Daoy (cell line): ENCODE measurements at places on chromosomes 16 and 17. TPM values are rescaled to one million over a fixed set of nuclear protein-coding genes. Genes with fewer than 3 reads are reported as not detected.

Gene SLC38A8
- total RNA-seq: not detected in 2 replicates

- DNase-seq: no peak
Measured at GRCh38 chr16:86971251-86971650, 345.9 kb downstream of the C16orf95 start.

GRCh38 chr16:4537376-4538343, 913 bp downstream of the CDIP1 start:
- DNase-seq: peak; percentile 12

Gene PCGF2
- 3.3 and 3.5 TPM in 2 replicates for total RNA-seq

Gene ALOX12
- not detected in 2 replicates for total RNA-seq

Gene PLLP
- 0.06 and 0.63 TPM in 2 replicates for total RNA-seq

DNA sequence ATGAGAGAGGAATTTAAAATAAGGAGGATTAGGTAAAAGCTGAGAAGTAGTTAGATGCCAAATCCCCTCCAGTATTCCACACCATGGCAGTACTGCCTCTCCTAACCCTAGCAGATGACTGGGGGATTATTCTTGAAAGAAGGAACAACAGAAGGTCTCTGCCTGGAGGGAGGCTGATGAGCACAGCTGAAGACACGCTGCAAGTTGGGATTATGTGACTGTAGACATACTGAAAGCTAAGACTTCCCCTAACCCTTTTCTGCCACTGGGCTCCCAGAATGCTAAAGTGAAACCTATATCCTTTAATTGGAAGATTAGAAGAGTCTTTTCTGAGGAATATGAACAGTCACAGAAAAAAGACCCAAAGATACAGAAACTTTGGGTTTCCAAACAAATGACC, 27.7 kb upstream of the SLC46A1 start:
- no peak for DNase-seq

Gene PLXDC1
- total RNA-seq: 0.11 TPM in 1 of 2 replicates, not detected in the other

Gene CEMP1
- not detected in 2 replicates for total RNA-seq

DNA sequence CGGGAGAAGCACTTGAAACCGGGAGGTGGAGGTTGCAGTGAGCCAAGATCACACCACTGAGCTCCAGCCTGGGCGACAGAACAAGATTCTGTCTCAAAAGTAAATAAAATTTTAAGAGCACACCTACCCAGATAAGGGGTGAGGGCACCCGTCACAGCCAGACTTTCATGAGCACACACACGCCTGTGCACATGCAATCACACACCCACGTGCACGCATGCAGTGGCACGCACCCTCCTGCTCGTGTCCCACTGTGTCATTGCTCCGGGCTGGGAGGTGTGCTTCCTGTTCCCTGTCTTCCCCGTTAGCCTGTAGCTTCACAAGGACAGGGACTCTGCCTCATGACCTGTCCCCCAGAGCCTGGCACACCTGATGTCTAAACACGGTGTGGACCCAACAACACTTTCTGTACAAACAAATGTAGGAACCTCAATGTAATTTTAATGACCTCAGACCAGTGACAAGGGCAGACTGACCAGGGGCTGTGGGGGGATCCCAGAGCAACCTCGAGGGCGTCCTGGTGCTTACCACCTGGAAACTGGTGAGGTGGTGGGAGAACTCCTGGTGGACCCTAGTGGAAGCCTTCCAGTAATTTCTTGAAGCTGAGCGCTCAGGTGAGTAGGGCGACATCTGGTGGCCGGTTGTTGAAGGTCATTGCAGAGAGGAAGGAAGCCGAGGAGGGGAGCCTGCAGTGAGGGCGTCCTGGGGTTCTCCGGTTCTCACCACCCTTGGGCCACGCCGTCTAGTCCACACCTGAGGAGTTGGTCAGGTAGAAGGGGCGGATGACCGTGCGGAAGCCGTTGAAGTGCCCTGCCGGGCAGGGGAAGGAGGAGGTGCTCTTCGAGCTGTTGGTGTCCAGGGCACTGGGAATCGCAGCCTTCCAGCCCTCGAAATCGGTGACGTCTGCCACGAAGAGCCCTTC, 8.6 kb downstream of the LGALS3BP start:
- peak; percentile 84 for DNase-seq

- peak; percentile 65 for DNase-seq
Measured at GRCh38 chr16:49620869-49621240, 235.1 kb downstream of the ZNF423 start.

GRCh38 chr16:4313563-4314531, 2.0 kb upstream of the GLIS2 start:
- DNase-seq: peak; percentile 46

DNA sequence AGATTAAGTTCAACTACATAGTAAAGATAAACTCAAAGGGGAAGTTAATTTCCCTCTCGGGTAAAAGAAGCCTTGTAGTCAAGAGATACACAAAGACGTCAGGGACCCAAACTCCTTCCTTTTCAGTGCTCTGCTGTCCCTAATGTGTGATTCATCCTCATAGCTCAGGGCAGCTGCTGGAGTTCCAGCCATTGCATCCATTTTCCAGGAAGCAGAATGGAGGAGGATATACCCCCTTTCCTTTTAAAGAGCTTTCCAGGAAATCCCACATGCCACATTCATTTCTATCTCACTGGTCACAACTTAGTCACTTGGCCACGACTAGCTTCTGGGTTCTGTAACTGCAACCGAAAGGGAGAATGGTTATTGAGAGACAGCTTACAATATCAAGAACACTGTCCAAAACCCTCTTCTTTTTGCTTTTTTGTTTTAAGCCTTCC, 95.3 kb downstream of the SOCS1 start:
- DNase-seq: no peak

- DNase-seq: no peak
Measured at GRCh38 chr16:55126456-55126855, 195.8 kb downstream of the IRX5 start.

DNA sequence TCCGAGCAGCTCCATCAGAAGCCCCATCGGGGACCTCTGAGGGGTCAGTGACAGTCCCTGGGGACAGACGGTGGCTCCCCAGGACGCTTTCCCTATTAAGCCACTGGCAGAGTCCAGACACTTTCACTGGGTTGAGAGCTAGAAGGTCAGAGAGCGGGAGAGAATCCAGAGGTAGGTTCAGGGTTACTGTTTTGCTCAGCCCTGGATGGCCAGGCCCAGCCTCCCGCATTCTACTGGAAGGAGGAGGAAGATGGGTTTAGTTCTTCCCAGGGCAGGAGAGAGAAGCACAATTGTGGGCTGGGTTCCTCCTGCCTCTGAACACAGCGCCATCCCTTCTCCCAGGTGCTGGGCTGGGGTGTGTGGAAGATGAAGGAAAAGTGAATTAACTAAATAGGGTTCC, 452.8 kb downstream of the SLC39A11 start:
- DNase-seq: no peak

Gene CSH2
- not detected in 2 replicates for total RNA-seq

- peak; percentile 57 for DNase-seq
Measured at GRCh38 chr16:84277244-84277823, 17.3 kb upstream of the WFDC1 start.

Gene NEK8
- 2.9 and 10.2 TPM in 2 replicates for total RNA-seq

DNA sequence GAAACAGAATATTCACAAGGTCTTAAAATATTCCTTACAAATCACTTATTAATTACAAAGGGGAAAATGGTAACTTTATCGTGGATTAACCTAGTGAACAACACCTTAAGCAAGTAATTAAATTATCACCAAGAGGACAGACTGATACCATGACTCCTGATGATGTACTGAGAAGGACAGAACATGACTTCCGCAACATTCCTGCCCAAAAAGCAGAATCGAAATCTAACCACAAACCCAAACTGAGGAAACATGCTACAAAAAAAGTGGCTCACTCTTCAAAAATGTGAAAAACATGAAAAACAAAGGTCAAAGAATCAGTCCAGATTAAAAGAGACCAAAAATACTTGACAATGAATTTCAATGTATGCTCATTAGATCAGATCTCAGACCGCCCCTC, 151.5 kb downstream of the AATF start:
- DNase-seq: no peak

DNA sequence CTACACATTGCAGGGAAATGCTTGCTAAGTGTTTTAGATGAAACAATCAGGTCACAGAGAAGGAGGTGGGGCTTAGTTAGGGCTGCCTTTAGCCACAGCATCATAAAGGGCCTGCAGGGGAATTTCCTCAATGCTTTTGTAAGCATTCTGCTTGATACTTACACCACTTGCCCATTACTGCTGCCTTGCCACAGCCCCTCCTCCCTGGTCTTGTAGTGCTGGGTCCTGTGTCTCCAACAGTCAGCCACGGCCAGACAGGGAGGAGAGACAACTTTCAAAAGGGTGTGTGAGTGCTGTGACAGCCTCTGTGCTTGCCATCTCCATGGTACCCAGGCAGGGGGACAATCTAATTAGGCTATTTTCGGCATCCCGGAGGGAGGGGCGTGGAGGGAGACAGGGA, 111.2 kb downstream of the SHISA9 start:
- no peak for DNase-seq

GRCh38 chr16:24540602-24541210, 1.3 kb downstream of the RBBP6 start:
- DNase-seq: no peak

DNA sequence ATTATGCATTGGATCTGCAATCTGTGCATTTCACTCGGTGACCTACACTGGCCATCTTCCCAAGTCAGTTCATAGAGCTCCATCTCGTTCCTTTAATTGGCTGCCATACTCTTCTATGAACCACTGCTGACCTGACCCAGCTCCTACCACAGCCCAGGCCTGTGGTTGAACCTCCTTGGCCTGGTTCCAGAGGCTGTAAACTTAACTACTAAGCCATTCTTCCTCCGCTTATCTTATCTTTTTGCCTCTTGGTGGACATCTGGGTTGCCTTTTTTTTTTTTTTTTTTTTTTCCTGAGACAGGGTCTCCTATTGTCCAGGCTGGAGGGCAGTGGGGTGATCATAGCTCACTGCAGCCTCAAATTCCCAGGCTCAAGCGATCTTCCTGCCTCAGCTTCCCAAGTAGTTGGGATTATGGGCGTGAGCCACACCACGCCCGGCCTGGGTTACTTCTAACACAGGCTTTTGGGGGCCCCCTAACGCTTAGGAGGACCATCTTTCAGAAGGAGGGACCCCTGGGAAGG, 18.3 kb downstream of the COQ7 start:
- peak; percentile 49 for DNase-seq

GRCh38 chr16:84453061-84453752, 51.3 kb downstream of the MEAK7 start:
- DNase-seq: no peak

GRCh38 chr17:7435676-7436555, 681 bp downstream of the TMEM102 start:
- DNase-seq: peak; percentile 70

- DNase-seq: no peak
Measured at GRCh38 chr17:28514561-28515002, 8.4 kb downstream of the FOXN1 start.

DNA sequence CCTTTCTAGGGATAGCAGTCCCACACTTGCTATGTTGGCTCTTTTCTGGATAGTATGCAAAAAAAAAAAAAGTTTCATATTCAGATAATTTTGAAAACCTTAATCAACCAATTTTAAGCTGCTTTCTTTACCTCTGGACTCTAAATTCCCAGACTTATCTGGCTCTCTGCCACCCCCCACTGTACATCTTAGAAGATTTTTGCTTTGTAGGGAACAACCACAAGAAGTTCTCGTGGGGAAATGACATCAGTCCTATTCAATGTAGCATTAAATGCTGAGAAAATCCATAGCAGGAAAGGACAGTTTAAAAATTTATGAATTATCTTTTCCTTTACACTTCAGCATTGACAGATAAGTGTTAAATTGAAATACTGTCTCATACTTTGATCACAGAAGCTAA, 562.7 kb upstream of the HSBP1 start:
- no peak for DNase-seq

GRCh38 chr17:74475189-74475588, 8.8 kb downstream of the CD300A start:
- DNase-seq: no peak

DNA sequence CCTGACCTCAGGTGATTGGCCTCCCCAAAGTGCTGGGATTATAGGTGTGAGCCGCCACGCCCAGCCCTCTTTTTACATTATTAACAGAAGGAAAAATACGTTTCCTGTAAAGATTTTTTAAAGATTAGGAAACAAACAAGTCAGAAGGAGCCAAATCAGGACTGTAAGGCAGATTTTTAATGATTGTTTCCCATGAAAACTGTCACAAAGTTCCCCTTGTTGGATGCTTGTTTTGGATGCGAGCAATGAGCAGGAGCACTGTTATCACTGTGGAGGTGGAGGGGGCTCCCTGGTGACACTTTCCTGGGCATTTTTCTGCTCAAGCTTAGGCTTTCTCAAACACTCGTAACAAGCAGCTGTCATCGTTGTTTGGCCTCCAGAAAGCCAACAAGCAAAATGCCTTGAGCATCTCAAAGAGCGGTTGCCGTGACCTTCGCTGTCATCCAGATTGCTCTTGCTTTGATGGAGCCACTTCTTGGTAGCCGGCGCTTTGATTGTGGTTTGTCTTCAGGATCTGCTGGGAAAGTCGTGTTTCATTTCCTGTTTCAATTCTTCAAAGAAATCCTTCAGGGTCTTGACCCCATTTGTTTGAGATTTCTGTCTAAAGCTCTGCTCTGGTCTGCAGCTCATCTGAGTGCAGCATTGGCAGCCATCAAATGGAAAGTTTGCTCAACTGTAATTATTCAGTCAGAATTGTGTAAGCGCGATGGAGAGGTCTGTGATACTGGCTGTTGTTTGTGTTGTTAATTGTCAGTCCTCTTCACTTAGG, 128.7 kb downstream of the RPTOR start:
- no peak for DNase-seq

GRCh38 chr17:77493901-77494663, 353.3 kb downstream of the SEC14L1 start:
- no peak for DNase-seq

- DNase-seq: peak; percentile 4
Measured at GRCh38 chr16:24609740-24610415, 70.5 kb downstream of the RBBP6 start.

- DNase-seq: peak; percentile 86
Measured at GRCh38 chr16:10080051-10080772, 102.0 kb downstream of the GRIN2A start.

DNA sequence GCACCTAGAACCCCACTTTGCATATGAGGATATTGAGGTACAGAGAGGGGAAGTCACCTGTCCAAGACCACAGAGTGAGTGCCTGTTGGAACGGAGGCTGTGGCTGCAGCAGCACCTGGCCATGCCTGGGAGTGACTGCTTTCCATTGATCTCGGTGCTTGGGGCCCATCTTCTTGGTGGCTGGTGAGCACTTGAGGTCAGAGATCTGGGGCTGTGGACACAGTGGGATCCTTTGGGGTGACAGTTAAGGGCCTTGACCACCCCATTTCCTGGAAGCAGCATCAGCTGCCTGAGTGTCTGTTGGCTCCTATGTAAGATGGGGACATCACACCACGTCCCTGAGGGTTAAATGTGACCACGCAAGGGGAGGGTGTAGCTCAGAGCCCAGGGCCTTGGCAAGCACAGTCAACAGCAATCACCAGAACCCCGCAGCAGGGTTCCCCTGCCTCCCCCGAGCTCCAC, 111.7 kb downstream of the IRF8 start:
- no peak for DNase-seq

Gene RNF157
- 4.8 and 7.3 TPM in 2 replicates for total RNA-seq

Gene DHRS7C
- total RNA-seq: not detected in 2 replicates

Gene TEDC2
- total RNA-seq: 21.1 and 29.3 TPM in 2 replicates

- DNase-seq: no peak
Measured at GRCh38 chr17:19274893-19275292, 37.7 kb downstream of the EPN2 start.

GRCh38 chr17:44200478-44201155, 933 bp upstream of the ATXN7L3 start:
- no peak for DNase-seq

GRCh38 chr16:30096862-30097563, 1.0 kb upstream of the YPEL3 start:
- DNase-seq: no peak

GRCh38 chr17:7191069-7191468, 11.9 kb upstream of the ASGR1 start:
- DNase-seq: no peak

Gene TMEM92
- 1.7 and 6.7 TPM in 2 replicates for total RNA-seq

Gene CLEC3A
- total RNA-seq: not detected in 2 replicates

- peak; percentile 30 for DNase-seq
Measured at GRCh38 chr17:48162946-48163506, 55.5 kb downstream of the SNX11 start.
